Astrocyte (in vitro differentiated cells and primary cell): ENCODE measurements at places on chromosomes 5 and 9. TPM values are rescaled to one million over a fixed set of nuclear protein-coding genes. Genes with fewer than 3 reads are reported as not detected.

SPRY4 gene
- total RNA-seq, result 19.4 and 23.4 TPM in 2 replicates

DNA sequence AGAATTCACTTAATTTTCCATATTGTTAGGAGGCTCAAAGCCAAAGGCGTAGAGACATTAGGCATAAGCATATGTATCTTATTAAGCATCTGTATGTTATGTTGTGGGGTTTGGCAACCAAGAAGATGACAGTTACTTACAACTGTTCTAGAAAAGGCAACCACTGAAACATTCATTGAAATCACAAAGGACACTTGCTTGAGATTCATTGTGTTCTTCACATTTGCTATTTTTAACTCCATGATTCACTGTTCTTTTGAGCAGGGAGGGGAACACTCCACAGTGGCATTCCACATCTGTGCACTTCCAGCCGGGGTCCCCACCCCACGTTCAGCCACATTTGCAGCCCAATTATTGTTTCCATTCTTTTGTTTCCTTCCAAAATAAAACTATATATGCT, 107.1 kb downstream of the PALM2AKAP2 start:
- peak; percentile 81 for DNase-seq
- H3K36me3 ChIP-seq, result peaks cover 2% of the 10 kb centered on the region
- H3K4me1 ChIP-seq, result peaks cover 10% of the 10 kb centered on the region
- peak overlapping the region; percentile 70 for H3K27ac ChIP-seq
- H3K4me3 ChIP-seq, result no peak overlapping the region

DNA sequence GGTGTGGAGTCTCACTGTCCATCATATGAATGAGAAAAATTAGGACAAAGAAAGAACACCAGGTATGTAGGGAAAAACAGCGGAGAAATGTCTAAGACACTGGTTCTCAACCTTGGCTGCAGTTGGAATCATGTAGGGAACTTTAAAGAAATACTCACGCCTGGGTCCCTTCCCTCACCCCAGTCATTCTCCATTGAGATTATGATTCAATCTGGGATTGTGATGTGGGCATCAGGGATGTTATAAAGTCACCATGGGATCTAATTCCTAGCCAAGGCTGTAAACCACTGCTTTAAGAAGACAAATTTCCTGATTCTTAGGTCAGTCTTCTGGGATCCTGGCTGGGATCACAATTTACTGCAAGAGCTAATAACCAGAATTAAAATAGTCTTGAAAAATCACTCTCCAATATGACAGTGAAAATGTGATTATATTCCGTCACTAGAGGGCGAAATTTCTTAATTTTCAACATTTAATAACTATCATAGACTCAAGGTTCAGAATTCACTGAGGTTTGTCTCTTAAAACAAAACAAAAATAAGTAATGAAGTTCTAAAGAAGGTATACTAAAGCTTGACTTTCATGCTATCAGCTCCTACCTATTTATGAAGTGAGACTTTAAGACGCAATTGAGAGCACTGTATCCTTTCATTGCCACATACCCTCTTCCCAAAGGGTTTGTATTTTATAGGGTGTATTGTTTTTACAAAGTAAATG, 60.5 kb downstream of the GLDC start:
- no peaks in the 10 kb centered on the region for H3K4me1 ChIP-seq
- H3K27me3 ChIP-seq, result no peaks in the 10 kb centered on the region
- peak; percentile 20 for DNase-seq
- H3K36me3 ChIP-seq, result no peaks in the 10 kb centered on the region

DNA sequence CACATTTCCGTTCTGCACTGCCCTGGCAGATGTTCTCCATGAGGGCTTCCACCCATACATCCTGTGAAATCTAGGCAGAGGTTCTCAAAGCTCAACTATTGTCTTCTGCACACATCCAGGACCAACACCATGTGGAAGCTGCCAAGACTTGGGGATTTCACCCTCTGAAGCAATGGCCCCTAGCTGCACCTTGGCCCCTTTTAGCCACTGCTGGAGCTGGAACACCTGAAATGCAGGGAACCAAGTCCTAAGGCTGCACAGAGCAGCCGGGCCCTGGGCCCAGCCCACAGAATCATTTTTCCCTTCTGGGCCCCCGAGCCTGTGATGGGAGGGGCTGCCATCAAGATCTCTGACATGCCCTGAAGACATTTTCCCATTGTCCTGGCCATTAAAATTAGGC, 228.7 kb downstream of the ANXA1 start:
- H3K4me1 ChIP-seq, result no peaks in the 10 kb centered on the region
- no peak overlapping the region for H3K27ac ChIP-seq
- no peak overlapping the region for H3K4me3 ChIP-seq
- no peak for DNase-seq

DNA sequence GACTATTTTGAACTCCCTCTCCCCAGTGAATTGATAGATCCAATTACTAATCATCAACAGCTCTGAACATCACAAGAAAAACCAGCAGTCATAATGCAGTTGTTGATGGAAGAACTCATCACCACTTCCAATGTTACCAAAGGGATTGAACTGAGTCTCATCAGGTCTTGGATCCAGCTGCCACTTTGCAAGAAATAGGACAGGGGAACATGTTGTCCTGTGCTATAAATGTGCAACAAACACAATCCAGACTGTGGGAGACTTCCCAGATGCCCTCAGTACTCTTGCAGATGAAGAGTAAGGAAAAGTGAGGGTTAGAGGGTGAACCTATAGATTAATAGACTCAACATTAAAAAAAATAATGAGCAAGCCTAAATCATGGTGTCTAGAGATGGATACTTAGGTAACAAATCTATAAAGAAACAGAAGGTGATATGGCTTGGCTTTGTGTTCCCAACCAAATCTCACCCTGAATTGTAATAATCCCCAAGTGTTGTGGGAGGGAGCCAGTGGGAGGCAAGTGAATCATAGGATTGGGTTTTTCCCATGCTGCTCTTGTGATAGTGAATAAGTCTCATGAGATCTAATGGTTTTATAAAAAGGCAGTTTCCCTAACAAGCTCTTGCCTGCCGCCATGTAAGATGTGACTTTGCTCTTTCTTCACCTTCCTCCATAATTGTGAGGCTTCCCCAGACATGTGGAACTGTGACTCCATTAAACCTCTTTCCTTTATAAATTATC, 63.4 kb upstream of the PAPPA start:
- peaks cover 5% of the 10 kb centered on the region for H3K4me1 ChIP-seq
- no peaks in the 10 kb centered on the region for H3K36me3 ChIP-seq
- H3K4me3 ChIP-seq, result no peak overlapping the region

DNA sequence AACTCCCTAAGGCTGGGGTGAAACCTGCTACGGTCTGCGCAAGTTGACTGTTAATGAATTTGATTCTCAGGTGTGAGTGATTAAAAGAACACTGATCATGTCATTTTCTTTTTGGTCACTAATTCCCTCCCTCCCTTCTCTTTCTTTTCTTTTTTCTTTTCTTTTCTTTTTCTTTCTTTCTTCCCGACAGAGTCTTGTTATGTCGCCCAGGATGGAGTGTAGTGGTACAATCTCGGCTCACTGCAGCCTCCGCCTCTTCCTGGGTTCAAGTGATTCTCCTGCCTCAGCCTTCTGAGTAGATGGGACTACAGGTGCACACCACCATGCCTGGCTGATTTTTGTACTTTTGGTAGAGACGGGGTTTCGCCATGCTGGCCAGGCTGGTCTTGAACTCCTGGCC, 2.6 kb downstream of the ANXA1 start:
- H3K4me3 ChIP-seq, result peak overlapping the region; percentile 95
- peak overlapping the region; percentile 92 for H3K27ac ChIP-seq
- no peak for DNase-seq

DNA sequence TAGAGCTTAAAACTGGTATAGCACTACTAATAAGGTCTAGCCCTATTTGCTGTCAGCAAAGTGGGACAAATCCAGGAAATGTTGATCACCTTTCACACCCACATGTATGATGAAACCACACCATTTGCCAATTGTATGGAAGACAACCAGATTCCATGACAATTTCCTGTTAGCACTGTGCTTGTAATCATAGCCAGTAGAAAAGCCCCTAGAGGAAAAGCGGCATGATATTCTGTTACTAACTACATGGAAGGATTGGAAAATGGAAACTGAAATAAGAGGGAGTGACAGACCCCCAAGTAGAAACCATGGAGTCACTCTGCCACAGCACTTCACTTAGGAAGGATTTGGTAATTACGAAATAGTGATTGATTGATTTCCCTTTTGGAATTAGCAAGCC, 923 bp downstream of the SPATA6L start:
- peak; percentile 35 for DNase-seq
- H3K27ac ChIP-seq, result no peak overlapping the region

DNA sequence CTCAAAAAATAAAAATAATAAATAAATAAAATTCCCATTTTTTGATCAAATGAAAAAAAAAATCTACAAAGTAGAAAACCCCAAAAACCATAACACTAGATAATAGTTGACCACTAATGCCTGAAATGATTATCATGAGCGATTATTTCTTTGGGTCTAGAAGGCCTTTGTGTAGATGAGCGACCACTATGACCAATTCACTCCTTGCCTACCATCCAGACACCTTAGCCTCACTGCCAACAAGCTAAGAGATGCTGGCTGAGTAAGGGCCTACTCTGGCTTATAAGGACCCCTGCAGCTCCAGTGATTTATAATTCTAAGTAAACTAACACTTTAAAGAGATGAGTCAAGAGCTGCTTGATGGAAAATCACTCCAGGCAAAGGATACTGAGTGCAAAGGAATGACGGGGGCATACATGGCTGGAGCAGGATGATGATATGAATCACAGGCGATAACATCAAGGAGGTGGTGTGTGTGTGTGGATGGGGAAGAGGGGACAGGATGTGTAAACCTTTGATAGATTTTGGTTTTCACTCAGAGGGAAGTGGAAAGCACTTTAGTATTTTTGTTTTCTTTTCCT, 4.8 kb upstream of the F2RL1 start:
- H3K4me3 ChIP-seq, result no peak overlapping the region
- peak overlapping the region; percentile 72 for H3K27ac ChIP-seq
- peak; percentile 99 for DNase-seq
- no peaks in the 10 kb centered on the region for H3K36me3 ChIP-seq

DNA sequence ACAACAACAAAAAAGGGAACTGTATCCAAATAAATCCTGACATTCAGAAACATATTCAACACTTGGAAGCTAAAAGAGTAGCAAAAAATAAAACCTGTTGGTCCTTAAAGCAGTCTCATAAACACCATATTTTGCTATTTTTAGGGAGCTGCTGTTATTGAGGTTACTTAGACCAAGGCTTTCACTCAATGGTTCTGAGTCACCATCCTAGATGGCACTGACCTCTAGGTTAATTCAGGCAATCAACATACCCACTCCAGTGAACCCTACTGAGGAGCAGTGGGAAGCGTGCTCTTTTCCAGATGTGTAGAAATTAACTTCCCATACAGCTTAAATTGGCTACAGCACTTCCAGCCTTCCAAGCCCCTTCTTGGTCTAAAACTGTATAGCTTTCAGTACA, 5.2 kb downstream of the GNAQ start:
- H3K27me3 ChIP-seq, result no peaks in the 10 kb centered on the region
- no peaks in the 10 kb centered on the region for H3K36me3 ChIP-seq
- no peak overlapping the region for H3K4me3 ChIP-seq
- peaks cover 31% of the 10 kb centered on the region for H3K4me1 ChIP-seq

GRCh38 chr5:76292620-76293322, 110.3 kb upstream of the IQGAP2 start:
- DNase-seq, result no peak
- H3K4me1 ChIP-seq, result no peaks in the 10 kb centered on the region
- no peaks in the 10 kb centered on the region for H3K27me3 ChIP-seq
- no peak overlapping the region for H3K27ac ChIP-seq

DNA sequence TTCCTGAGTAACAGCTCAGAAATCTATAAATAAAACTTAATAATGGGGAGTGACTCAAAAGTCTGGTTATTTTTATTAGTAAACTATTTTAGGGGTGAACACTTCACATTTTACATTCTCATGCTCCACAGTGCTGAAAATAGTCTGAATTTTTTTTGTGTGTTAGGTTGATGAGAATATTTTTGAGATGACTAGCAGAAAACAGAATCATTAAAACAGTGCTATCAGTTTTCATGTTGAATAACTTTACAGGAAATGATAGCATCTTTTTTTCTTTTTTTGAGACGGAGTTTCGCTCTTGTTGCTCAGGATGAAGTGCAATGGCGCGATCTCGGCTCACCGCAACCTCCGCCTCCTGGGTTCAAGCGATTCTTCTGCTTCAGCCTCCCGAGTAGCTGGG, 60.3 kb downstream of the TMC1 start:
- H3K27ac ChIP-seq, result no peak overlapping the region
- peak; percentile 72 for DNase-seq
- H3K4me1 ChIP-seq, result peaks cover 35% of the 10 kb centered on the region
- no peak overlapping the region for H3K4me3 ChIP-seq
- no peaks in the 10 kb centered on the region for H3K36me3 ChIP-seq
- no peaks in the 10 kb centered on the region for H3K27me3 ChIP-seq

DNA sequence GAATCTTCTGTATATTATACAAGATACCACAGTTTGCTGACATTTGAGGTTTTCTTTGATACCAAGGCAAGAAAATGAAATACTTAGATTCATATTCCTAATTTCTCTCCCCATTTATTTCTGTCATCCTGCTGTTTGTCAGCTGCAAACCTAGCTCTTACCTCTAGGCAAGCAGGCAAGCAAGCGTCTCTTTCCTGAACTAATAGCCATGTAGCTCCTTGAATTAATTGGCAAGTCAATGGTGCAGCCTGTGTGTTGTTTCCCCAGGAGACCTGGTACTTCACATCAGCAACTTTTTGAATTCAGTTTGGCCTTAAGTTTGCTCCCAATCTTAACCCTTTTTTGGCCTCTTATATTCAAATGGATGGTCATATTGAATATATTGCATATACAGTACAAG, 573.6 kb upstream of the ARRDC3 start:
- no peak overlapping the region for H3K27ac ChIP-seq
- no peaks in the 10 kb centered on the region for H3K4me1 ChIP-seq
- no peak for DNase-seq
- no peak overlapping the region for H3K4me3 ChIP-seq
- no peaks in the 10 kb centered on the region for H3K27me3 ChIP-seq

- no peak overlapping the region for H3K27ac ChIP-seq
- no peaks in the 10 kb centered on the region for H3K27me3 ChIP-seq
- H3K36me3 ChIP-seq, result no peaks in the 10 kb centered on the region
- no peak overlapping the region for H3K4me3 ChIP-seq
These were observed 206.9 kb downstream of the CRB2 start for GRCh38 chr9:123562844-123563346.
